ENCODE measurements at places on chromosomes 1 and 21.
A peak's percentile ranks its signal among the peaks of the same experiment; 100 is the strongest.

- no peak for DNase-seq
These were observed 40.8 kb upstream of the GPR157 start for GRCh38 chr1:9169601-9170137.

DNA sequence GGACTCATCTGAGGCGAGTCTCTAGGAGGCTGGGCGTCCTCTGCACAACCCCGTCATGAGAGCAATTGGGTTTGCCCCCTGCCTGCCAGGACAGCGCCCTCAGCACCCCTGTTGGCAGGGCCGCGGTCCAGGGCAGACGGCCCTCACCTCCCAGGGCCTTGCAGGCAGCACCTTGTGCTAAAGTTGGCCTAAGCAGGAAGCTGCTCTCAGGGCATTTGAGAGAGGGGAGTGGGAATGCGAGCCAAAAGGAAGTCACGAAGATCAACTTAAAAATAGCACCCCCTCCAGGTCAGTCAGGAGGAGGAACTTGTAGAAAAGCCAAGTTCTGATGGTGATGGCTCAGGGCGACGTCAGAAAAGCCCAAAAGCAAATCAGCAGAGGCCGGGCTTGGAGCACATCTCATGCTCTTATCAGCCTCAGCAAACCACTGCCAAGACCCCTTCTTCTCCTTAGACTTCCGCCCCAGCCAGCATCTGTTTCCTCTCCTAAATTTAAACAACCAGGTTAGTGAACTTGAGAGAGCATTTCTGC lies 12.6 kb upstream of the ADORA3 start:
- DNase-seq = no peak

DNA sequence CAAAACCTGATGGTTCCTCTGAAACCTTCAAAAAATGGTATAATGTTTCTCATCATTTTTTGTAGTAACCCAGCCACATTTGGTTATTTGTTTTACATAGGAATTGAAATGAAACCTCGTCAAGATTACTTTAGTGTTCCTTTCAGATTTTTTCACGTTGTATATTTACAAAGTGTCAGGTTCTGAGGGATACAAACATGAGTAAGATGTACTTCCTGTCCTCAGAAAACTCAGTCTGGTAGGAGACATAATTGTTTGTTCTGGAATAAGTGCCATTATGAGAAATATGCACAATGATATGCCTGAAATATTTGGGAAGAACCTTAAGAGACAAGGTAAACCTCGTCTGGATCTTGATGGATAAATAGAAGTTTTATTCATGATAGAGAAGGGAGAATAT lies 145.5 kb downstream of the USP25 start:
- DNase-seq = no peak

DNA sequence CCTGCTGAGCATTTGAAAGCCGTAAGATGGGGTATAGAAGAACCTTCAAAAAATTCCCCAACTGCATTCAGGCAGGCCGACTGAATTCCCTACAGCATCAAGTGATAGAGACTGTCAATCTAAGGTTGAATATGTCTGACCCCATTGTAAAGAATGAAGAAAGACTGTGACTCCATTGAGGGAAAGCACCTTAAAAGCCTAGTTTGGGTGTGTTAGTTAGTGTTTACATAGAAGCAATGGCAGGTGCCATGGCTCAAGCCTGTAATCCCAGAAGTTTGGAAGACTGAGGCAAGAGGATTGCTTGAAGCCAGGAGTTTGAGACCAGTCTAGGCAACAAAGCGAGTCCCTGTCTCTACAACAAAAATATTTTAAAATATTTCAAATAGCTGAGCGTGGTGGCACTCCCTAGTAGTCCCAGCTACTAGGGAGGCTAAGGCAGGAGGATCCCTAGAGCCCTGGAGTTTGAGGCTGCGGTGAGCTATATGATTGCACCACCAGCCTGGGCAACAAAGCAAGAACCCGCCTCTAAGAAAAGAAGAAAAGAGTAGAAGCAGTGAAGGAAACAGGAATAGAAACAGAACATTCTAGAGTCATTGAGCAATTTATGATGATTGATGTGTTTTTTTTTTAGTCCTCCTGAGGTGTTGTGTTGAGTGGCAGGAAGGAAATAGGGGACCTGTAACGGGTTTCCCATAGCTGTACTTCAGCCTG lies 15.4 kb downstream of the POLR3GL start:
- no peak for DNase-seq

DNA sequence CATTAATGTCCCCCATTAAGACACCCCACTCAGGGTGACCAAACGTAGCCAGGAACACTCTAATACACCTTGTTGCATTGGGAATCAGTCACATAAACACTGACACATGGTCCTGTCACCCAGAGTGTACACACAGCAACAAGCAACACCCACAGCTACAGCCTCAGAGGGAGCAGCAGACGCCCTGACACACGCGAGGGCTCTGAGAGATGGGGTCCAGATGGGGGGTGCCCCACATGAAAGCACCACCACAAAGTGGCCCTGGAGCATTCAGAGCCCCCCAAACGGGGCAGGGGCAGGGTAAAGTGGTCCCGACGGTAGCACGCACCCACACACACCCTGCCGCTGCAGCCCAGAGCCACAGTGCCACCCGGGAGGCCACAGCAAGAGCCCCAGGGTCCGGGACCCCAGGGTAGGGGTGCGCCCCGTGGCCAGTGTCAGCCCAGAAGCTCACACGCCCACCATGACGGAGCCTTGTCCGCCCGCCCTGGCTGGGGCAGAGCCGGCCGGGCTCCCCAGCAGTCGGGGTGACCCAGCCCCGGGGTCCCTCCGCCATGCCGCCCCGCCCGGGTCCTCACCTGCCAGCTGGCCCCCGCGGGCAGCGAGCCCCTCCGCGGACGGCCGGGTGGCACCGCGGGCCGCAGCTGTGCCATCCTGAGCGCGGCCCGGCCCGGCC lies 47.3 kb downstream of the RAP1GAP start:
- DNase-seq = no peak

- DNase-seq = no peak
These were observed 25.0 kb downstream of the PRMT2 start for GRCh38 chr21:46660505-46660904.

GRCh38 chr1:60665311-60665710 lies 417.1 kb upstream of the NFIA start:
- no peak for DNase-seq

DNA sequence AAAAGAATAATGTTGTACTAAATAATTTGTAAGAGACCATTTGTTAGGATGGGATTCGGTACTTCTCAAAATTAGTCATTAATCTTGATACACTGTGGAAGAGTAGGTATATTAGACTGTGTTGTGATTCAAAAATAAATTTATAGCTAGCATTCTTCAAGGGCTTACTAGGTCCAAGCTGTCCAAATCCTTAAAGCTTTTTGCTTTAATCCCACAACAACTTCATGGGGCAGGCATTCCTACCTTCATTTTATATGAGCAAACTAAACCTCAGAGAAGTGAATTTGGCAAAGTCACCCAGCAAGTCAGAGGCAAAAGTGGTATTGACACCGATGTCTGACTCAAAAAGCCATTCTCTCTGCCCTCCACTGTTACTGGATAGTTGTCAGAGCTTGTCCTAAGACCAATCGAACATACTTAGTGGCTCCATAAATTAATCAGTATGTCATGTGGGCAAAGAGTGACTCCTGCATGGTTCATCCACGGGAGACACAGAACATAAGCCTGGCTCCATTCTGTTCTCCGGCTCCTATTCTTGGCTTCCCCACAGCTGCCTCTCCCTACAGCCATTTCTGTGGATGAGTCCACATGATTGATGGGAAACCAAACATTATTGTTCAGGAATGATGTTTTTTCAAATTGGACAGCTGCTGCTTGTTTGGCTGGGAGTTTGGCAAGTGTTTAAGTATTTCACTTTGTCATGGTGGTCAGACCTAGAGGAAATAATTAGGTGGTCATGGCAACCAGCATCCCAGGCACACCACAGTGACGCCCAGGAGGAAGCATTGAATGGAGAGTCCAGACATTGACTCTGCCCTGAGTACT lies 133.4 kb upstream of the FGGY start:
- DNase-seq = no peak

DNA sequence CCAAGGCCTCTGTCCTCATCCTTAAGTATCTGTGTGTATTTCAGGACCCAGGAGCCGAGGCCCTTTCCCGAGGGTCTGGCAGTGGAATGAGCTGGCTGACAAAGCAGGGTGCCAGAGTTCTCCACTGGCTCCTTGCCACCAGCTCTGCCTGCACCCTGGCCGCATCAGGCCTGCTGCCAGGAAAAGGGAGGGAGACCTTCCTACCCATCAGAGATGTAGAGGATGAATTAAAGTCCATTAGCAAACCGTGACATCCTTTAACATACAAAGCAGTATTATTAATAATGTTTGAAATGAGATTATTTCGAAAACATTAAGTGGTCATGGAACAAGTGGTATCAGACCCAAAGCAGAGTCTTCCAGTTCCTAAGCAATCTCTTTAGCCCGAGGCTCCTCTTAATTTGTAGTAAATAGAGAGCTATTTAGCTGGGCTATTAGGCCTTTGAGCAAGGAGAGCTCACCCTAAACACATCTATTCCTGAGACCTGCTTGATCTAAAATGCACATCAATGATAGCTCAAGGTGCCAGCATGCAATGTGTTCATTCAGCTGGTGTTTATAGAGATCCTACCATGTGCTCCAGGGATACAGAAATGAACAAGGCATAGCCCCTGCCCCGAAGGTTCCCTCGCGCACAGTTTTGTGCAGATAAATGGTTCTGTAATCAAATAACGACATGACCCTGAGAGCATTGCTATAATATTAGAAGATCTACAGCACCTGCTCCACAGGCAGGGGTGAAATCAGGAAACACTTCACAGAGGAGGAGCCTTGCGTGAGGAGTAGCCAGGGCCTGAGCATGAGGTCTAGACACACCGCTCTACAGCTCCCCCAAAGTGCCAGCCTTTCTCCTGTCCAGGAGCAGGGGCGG lies 44.0 kb downstream of the FAM163A start:
- DNase-seq = no peak

- DNase-seq = peak; percentile 18
These were observed 623 bp downstream of the GNG4 start for GRCh38 chr1:235648954-235649367.

DNA sequence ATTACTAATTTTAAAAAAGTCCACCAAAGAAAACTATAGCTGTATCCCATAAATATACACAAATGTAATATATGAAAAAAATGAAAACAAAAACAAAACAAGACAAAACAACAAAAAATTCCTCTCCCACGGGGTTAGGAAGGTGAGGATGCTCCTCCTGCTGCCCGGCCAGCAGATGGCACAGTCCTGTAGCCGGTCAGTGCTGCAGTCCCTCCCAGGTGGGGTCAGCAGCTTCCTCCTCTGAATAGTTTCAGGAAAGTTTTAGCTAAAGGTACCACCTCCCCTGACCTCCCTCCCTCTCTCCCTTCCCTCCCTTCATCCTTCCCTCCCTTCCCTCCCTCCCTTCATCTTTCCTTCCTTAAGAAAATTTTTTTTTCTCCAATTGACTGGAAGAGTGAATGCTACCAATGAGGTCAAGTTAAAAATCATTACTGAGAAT lies 67.8 kb upstream of the BCL10 start:
- no peak for DNase-seq

GRCh38 chr1:226655251-226656163 lies 83.6 kb downstream of the ITPKB start:
- no peak for DNase-seq

DNA sequence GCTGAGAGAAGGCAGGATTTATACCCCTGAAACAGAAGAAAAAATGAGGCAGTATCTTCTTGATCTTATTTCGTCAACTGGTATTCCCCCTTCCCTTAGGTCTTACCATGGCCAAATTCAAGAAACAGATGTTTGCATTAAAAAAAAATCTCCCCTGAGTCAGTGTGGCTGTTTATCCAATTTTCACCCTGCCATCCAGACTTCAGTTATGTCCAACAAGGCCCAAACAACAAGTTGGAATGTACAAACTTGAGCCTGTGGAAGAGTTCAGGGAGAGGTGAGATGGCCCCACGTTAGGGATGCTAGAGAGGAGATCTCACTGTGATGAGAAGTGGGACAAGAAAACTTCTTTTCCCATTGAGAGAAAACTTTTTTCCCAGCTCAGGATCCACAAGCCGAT lies 147.2 kb upstream of the PROX1 start:
- no peak for DNase-seq

GRCh38 chr1:215895276-215895675 lies 328.2 kb downstream of the KCTD3 start:
- no peak for DNase-seq

- DNase-seq = peak; percentile 21
These were observed 12.8 kb downstream of the DYNLT5 start for GRCh38 chr1:66764994-66765578.

DNA sequence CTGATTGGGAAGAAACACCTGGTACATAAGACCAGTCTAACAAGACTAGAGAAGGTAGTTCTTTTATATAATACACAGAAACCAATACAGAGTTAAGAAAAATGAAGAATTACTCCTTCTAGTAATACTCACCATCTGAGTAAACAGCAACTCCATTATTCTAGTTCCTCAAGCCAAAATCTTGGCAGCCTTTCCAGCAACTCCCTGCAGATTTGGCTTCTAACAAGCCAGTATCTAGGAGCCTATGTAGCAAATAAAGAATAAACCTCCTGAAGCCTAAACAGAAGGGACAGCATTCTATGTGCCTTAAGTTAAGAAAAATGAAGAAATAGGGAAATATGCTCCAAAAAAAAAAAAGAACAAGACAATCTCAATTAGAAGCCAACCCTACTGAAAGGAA lies 24.5 kb downstream of the ERO1B start:
- DNase-seq = no peak

DNA sequence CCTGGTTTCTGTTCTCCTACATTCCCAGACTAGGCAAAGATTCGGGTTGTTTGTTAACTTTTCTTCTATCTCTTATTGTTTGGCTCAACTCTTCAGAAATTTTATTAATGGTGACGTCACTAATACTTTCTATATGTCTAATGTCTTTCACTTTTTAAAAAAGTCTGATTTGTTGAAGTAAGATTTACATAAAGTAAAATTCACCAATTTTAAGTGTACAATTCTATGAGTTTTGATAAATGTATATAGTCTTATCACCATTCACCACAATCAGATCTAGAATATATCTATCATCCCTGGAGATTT lies 27.8 kb downstream of the EXTL2 start:
- DNase-seq = no peak

DNA sequence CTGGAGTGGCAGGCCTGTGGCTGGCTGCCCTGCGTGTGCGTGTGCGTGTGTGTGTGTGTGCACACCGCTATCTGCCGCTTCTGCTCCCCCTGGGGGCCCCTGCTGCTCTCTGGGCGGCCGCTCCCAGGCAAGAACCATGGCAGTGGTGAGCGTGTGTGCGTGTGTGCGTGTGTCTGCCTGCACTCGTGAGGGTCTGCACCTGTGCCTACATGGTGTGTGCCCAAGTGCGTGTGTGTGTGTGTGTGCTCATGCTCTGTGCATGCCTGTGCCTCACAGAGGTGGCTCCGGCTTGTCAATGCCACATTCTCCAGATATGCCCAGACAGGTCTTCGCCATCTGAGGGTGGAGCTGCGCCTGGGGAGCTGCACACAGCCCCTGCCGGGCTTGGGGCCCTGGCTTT lies 18.7 kb upstream of the PEX10 start:
- DNase-seq = no peak

- DNase-seq = no peak
These were observed 1.5 kb downstream of the KCNA3 start for GRCh38 chr1:110673197-110673701.

- no peak for DNase-seq
These were observed 3.1 kb upstream of the ADGRB2 start for GRCh38 chr1:31767225-31767624.
